Fibroblast of skin of scalp (primary cell): ENCODE measurements at places on chromosomes 7 and 10.
A peak's percentile ranks its signal among the peaks of the same experiment; 100 is the strongest.

- peak; percentile 39 for DNase-seq
These were observed 98.9 kb upstream of the KIF5B start for GRCh38 chr10:32155075-32155516.

- peak; percentile 2 for DNase-seq
These were observed 34.8 kb downstream of the SEMA3E start for GRCh38 chr7:83614112-83614511.

DNA sequence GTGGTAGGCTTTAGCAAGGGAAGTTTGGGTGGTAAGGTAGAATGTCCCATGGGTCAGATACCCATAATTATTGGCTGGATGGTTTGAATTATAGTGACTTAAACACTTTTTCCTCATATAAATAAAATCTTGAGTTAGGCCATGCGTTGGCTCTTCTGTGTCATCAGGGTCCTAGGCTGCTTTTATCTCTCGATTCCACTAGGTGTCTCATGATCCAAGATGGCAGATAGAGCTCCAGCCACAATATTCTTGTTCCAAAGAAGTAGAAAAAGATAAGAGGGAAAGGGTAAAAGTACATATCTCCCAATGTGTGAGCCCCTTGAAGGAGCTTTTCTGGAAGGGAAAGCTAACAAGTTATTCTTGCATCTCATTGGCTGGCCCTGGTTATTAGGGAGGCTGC, 144.7 kb downstream of the GRK5 start:
- no peak for DNase-seq

DNA sequence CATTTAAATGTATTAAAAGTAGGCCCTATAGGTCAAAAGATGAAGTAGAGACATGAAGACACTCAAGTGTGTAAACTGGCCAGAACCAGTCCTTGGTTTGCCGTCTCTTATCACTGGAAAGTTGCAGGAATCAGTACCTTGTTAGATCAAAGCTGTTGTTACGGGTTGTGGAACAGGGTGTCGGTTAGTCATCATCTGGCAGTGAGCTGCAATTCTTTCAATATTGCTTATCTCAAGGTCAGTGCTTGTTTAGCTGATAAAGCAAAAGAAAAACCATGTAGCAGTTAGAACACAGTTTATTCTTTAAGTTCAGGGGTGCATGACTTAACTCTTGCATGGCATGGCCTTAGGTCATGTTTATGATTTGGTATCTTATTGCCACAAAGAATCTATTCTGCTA, 10.0 kb upstream of the SLC13A1 start:
- no peak for DNase-seq

- DNase-seq = peak; percentile 51
These were observed 16.9 kb upstream of the PRF1 start for GRCh38 chr10:70619271-70620019.

GRCh38 chr10:119596537-119597404, at the start of gene TIAL1:
TIAL1 (minus strand) TSS chr10:119596964; CDS start chr10:119596465, 499 bp downstream.
- DNase-seq = peak; percentile 100

DNA sequence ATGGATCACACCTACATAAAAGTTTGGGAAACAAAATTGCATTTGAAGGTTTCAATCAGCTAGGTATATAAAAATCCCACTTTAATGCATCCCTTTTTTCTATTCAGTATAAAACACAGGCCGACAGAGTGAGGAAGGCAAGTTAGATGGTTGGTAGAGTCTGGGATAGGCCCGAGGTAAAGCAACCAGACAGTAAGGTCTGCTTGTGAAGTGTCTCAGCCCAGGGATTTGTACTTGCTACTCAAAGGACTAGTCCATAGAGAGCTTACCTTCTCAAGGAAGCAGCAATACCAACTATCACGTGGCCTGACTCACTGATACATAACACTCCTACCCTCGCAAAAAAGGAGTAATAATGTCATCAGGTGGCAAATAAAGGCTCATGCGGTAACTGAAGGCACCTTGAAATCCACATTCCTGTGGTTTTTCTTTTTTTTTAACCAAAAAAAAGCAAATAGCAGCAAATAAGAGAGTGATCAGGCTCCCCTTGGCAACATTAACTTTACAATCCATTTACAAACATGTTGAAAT, 56.2 kb upstream of the ATP6V0A4 start:
- DNase-seq = no peak

DNA sequence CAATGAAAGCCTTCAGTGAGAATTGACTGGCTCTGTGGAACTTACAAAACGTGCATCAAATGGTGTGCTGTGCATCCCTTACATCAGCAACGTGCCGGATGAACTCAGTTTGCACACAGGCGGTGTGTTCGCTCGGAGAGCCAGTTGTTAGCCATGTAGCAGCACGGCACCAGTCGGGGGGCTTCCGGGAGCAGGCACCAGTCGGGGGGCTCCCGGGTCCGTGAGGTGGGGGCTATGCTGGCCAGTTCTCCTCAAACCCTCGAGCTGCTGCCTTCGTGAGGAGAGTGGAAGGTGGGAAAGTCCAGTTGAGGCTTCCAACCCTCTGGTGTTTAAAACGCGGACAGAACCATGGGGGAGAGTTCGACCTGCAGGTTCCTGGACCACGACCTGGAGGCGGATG, 34.9 kb upstream of the UTF1 start:
- DNase-seq = no peak

- no peak for DNase-seq
These were observed 43.7 kb downstream of the PFKP start for GRCh38 chr10:3110782-3111620.

GRCh38 chr10:121469797-121470606, 128.2 kb downstream of the FGFR2 start:
- DNase-seq = no peak

GRCh38 chr10:72059843-72060822, 28.2 kb downstream of the SPOCK2 start:
- no peak for DNase-seq

GRCh38 chr10:93865794-93866425, 27.9 kb upstream of the SLC35G1 start:
- no peak for DNase-seq

- no peak for DNase-seq
These were observed 27.8 kb upstream of the CYP26C1 start for GRCh38 chr10:93032809-93033137.

GRCh38 chr10:90751107-90751997, 106.5 kb downstream of the HTR7 start:
- peak; percentile 43 for DNase-seq

DNA sequence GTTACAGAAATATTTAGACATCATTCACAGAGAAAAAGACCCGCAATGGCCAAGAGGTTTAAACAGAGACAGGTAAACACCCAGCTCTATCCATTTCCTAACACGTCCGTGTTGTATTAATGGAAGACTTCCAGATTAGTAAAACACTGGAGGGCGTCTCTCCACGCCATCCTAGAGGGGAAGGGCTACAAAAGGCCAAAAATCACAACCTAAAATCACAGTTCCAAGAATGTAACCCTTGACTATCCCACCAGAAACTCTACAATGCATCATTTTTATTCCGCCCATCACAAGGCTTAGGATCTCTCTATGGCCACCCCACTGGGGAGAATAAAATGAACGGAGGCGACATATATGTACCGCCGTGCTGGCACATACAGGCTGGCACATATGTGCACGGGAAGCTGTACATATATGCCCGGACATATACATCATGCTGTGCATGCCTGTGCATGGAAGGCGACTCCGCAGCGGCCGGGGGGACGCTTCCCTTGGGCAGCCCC, 734 bp downstream of the PCLO start:
- DNase-seq = no peak

DNA sequence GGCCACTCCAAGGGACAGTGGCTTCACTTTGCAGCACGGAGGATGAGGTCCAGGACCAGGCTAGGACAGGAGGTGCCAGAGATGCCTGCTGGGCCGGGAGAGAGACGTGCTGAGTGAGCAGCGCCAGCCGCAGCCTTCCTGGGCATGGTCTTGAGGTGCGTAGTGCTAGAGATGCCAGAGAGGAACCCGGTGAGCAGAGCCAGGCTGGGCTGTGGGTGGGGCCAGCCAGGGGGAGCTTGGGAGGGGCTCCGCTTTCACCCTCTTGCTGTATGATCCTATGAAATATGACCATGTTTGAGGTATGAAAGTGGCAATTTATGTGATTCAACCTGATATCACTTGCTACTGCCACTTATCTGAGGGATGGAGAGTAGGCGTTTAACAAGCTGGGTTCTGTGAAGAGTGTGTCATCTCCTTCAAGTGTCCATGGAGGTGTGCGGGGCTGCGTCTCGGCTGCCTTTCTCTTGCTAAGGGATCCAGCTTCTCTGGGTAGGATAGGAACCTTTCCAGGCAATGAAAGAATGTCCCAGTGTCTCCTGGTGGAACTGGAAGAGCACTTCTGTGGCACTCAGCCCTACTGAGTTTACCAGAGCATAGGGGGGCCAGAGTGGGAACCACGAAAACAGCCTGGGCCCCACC, 518.4 kb upstream of the FOXK1 start:
- no peak for DNase-seq

DNA sequence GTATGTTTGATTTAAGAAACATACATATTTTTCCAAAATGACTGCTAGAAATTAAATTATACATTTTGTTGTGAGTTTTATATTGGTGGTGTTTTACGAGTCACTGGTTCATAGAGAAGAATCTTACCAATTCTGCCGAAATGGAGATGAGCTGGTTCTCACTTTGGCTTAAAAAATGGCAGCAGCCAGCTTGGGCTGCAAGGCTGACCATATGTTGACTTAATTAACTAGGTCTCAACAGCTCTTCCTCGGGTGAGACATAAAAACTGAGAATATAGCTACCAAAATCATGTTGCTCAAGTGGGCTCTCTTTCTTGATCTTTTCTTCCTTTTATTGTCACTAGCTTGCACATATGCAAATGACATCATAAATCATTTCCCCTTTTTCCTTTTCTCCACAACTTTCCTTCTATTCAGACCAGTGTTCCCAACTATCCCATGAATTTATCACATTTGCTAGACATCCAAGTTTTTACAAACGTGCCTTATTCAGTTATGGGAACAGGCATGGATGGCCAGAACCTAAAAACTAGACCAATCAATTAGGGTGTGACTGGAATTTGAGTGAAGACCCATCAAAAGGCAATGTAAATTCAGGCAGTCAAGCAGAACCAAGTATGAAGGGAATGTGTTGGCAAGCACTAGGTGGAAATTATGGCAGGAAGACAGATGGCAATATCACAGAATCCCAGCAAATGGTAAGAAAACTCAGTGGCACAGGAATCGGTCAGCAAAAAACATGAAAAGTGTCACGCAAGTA, 6.4 kb upstream of the TSPAN12 start:
- DNase-seq = no peak

- no peak for DNase-seq
These were observed 6.5 kb downstream of the SVIL start for GRCh38 chr10:29628311-29628710.
